ENCODE measurements at places on chromosomes 7 and 10. TPM values are rescaled to one million over a fixed set of nuclear protein-coding genes. Genes with fewer than 3 reads are reported as not detected.

The FAM241B gene
- total RNA-seq: 0.43 TPM

DNA sequence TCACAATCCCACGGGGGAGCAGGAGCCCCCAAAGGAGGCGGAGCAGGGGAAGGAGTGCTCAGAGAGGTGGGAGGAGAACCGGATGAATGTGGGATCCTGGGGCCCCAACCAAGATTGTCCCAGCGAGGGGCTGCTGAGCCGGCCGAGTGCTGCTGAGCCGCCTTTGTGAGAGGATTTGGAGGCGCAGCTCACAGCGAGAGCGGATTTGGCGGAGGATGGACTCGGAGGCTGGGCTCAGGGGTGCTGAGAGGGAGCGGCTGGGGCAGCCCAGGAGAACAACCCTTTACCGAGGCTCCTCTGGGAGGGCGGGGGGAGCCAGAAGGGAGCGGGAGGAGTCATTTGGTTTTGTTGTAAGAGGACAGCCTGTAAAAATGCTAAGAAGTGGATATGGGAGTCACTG, 23.0 kb downstream of the GHRHR start:
- H3K4me1 ChIP-seq: peaks cover 4% of the 10 kb centered on the region
- H3K27ac ChIP-seq: no peak overlapping the region
- DNase-seq: no peak
- H3K27me3 ChIP-seq: peaks cover 22% of the 10 kb centered on the region
- no peaks in the 10 kb centered on the region for H3K36me3 ChIP-seq

DNA sequence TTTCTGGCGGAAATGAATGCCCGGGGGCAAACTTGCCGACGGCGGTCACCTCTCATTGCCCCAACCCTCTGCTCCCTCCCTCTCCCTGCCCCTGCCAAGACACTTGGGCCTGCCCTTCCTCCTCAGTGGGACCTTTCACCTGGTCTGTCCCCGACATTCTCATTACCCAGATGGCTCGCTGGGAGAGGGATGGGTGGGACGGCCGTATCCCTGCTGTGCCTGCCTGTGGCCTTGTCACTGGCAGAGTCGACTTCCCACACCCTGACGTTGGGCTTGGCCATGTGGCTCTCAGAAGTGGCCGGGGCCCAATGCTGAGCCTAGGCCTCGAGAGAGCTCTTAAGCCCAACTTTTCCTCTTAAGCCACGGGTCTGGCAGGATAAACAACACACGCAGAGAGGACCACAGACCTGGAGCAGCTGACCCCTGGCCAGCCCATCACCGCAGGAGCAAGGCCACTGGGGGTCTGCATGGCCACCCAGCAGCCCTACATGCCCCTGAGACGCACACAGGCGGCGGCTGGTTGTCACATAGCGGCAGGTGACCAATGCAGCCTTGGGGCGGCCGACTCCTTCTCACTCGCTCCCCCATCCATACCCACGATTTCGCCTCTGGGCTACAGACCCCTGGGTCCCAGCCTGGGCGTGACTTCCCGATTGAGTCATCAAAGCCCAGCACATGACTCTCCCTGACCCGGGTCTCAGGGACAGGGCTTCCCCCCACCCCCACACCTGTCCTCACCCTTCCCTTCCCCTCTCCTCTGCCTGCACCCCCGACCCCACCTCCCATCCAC, 40.1 kb downstream of the SLC29A4 start:
- peaks cover 11% of the 10 kb centered on the region for H3K4me1 ChIP-seq
- H3K36me3 ChIP-seq: peaks cover 49% of the 10 kb centered on the region
- peaks cover 15% of the 10 kb centered on the region for H3K27me3 ChIP-seq

GRCh38 chr10:71957546-71958275, 6.5 kb upstream of the CHST3 start:
- H3K27me3 ChIP-seq: peaks cover 6% of the 10 kb centered on the region
- H3K4me3 ChIP-seq: no peak overlapping the region
- H3K4me1 ChIP-seq: peaks cover 14% of the 10 kb centered on the region
- H3K36me3 ChIP-seq: no peaks in the 10 kb centered on the region

GRCh38 chr10:34766811-34767494, 48.1 kb downstream of the PARD3 start:
- DNase-seq: no peak
- H3K27me3 ChIP-seq: peaks cover 1% of the 10 kb centered on the region
- H3K36me3 ChIP-seq: 0 out of 2 replicates have a peak, but pooled peaks cover 4% of the 10 kb centered on the region

GRCh38 chr10:95501203-95502094, 59.7 kb downstream of the SORBS1 start:
- no peaks in the 10 kb centered on the region for H3K27me3 ChIP-seq
- H3K27ac ChIP-seq: no peak overlapping the region
- no peak for DNase-seq
- H3K4me3 ChIP-seq: no peak overlapping the region
- H3K36me3 ChIP-seq: no peaks in the 10 kb centered on the region

DNA sequence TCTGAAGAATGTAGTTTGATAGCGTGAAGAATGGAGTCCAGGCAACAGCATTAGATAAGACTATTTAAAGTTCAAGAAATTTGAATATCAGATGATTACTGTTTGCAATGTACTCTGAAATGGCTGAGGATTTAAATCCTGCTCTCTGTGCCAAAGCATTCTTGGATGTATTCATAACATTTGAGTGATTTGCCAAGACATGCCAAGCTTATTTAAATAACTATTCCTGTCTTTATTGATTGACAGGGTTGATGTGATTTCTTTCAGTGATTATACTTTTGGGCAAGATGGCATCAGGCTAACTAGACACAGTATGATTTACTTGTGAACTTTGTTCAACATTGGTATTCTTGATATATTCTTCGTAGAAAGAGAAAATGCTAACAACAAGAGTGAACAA, 168.7 kb downstream of the GNAI1 start:
- H3K4me3 ChIP-seq: no peak overlapping the region
- H3K36me3 ChIP-seq: no peaks in the 10 kb centered on the region
- no peak overlapping the region for H3K27ac ChIP-seq
- peaks cover 2% of the 10 kb centered on the region for H3K27me3 ChIP-seq
